ENCODE measurements at places on chromosomes 1 and 21.

DNA sequence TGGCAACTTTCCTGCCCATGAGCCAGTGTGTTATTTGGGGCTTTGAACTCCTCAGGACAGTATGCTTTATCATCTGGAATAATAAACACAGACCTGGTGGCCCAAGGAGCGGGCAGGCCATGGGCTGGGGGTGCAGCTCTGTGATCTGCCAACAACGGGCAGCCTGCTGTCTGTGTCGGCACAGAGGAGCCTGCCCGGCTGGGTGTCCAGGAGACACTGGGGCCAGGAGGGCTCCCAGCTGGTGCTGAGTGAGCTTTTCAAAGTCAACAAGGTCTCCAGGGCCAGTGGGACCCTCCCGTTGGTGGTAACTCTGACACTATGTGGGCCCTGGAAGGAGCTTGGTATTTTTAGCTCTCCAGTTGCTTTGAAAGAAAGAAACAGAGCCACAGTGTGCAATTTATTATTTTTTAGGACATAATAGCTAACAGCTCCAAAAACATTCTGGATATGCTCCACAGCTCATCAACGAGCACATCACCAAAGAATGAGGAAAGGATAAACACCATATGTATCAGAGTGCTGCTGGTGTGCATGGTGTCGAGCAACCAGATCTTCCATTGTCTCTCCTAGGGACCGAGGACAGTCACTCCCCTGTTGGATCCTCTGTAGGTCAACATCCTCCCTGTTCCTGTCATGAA is 488.7 kb upstream of the USP24 start:
- DNase-seq, result no peak

GRCh38 chr1:23021834-23022233 is 2.6 kb downstream of the KDM1A start:
- no peak for DNase-seq

GRCh38 chr1:150695561-150695960 is 1.4 kb downstream of the GOLPH3L start:
- no peak for DNase-seq

DNA sequence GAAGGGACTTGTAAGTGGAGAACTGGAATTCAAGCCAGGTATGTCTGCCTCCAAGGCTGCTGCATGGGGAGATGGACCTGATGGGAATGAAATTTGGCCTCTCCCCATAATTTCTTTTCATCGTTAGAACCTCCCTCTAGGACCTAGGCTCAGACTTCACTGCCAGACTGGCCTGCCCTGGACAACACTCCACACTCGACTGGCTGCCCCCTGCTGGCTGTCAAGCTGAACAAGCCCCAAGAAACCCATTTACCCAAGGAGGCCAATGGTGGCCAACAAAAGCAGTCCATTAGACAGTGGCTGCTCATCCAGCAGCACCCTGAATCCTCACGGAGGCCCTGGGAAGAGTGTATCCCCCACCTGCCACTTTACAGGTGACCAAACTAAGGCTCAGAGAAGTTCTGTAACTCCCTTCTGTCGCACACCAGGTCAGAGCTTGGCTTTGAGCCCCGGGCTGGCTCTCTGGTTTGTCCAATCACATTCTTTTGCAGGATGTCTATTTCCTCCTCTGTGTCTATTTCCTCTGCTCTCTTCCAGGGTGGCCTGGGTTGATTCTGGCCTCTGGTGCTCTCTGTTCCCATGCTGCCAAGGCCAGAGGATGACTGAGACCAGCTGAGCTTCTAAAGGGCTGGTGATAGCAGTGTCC is 3.8 kb downstream of the RNF186 start:
- peak; percentile 58 for DNase-seq

DNA sequence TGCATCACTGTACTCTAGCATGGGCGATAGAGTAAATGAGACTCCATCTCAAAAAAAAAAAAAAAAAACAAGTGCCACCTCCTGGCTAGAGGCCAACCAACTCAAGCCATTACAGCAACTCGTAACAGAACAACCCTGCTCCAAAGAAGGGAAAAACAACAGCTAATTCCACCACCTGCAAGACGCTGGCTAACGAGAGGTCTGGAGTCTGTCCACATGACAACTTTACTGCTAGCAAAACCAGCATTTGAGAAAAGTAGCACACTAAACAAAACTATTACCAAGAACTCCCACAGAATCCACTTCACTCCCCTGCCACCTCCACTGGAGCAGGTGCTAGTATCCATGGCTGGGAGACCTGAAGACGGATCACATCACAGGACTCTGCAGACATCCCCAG is 24.1 kb upstream of the EGLN1 start:
- no peak for DNase-seq

DNA sequence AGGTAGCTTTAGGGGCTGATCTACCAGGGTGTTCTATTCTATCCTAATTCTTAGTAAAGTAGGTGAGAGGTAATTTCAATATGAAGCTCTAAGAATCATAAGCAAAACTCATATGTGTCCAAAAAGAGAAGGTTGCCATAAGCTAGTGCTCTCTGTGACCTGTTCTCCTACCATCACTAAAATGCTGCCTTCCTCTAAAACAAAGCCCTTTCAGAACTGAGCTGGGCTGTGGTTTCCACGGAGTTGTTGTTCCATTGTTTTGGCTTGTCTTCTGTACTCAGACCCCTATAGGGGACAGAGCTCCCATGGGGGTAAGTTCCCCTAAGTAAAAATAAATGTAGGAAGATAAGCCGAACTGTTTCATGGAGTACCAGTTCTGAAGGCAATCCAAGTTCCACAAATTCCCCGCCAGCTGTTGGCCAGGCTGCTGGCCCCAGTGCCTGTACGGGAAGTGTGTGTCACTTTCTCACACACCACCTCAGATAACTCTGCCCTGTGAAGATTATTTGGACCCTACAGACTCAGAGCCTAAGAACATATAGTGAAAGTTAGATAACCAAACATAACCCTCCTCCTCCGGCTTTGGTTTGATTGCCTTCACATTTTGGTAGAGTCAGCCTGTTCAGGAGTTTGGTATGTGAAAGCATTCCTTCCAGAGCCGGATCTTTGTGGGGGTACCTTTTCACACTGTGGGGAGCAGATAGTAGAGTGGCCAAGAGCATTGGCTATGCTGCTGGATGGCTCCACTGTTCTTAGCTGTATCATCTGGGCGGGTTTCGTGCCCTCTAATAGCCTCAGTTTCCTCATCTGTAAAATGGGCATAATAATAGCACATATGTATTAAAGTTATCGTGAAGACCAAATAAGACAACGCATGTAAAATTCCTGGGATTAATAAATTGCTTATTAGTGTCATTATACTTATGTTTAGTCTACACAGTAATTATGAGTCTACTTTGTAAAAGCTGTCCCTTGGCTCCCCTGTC is 10.8 kb downstream of the DPT start:
- no peak for DNase-seq

- no peak for DNase-seq
Observed at GRCh38 chr1:228497817-228498216, 10.6 kb downstream of the RNF187 start.

DNA sequence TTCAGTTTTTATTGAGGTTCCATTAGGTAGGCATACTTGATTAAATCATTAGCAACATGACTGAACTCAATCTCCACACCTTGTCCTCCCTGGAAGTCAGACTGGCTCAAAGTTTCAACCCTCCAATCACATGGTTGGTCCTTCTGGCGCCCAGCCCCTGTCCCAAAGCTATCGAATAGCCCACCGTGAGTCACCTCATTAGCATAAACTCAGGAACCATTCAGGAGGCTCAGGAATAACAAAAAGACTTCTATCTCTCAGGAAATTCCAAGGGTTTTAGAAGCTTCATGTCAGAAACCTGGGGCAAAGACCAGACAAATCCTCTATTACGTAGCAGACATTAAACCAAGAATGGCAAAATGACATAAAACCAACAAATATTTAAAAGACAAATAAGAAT is 78.6 kb downstream of the RGS2 start:
- no peak for DNase-seq

GRCh38 chr1:54745274-54745673 is 19.0 kb downstream of the PARS2 start:
- DNase-seq, result no peak

DNA sequence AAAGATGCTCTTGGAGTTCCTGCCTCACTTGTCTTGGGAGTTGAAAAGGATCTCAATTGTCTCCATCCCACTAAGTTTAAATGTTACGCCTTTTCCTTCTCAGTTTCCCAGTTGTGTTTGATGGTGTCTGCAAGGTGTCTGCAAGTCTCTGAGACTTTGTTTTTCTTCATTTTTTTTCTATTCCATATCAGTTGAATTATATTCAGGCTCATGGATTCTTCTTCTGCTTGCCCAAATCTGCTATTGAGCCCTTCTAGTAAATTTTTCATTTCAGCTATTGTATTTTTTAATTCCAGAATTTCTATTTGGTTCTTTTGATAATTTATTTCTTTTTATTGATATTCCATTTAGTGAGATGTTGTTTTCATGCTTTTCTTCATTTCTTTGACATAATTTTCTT is 47.4 kb upstream of the TSHB start:
- DNase-seq, result no peak

DNA sequence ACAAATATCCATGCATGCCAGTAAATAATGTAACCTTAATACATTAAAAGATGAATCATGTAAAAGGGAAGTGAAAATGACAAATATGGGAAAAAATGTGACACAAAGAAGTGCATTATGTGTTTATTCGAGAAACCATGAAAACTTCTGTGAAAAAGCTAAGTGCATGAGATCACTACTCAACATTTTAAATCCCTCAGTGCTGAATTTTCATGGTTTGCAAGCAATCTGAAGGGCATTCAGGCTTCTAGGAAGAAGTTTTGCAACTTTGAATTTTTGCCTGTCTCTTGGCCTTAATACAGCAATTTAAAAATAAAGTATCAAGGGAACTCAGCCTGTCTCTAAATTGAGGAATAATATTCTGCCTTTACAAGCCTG is 78.2 kb downstream of the MAP3K7CL start:
- peak; percentile 95 for DNase-seq

DNA sequence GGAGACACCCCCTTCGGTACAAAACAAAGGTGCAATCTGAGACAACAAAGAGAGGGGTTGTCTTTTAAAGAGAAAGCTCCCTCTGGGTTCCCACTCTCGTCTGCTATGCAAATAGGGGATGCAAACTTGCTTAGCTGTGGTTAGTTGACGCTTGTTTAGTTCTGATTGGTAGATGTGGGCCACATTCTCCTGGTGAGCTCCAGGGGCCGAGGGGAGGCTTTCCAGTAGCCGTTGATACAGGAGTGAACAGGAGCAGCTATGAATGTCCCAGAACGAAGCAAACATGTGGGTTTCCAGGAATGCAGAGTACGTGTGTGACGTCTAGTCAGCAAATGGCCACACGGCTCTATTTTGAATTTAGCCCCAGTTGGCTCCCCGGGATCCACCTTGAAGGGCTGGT is 14.7 kb downstream of the TFF2 start:
- DNase-seq, result no peak

DNA sequence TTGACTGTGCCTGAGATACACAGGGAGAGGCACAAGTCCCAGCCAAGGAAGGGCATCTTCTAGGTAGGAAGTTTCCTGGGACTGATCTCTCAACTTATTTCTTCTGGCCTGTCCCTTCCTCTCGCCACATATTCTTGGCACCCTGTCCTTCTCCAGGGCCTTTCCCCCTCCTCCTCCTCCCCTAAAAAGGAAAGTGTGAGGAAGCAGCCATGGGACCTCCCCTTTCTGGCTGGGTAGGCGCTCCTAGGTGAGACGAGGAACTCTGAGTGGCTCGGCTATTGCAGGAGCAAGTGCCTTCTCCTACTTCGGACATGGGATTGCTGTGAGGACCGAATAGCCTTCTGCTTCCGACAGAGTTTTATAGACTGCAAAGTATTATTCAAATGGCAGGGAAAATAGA is 15.5 kb upstream of the MTARC2 start:
- no peak for DNase-seq

GRCh38 chr1:87197641-87198040 is 131.0 kb upstream of the LMO4 start:
- DNase-seq, result peak; percentile 58

DNA sequence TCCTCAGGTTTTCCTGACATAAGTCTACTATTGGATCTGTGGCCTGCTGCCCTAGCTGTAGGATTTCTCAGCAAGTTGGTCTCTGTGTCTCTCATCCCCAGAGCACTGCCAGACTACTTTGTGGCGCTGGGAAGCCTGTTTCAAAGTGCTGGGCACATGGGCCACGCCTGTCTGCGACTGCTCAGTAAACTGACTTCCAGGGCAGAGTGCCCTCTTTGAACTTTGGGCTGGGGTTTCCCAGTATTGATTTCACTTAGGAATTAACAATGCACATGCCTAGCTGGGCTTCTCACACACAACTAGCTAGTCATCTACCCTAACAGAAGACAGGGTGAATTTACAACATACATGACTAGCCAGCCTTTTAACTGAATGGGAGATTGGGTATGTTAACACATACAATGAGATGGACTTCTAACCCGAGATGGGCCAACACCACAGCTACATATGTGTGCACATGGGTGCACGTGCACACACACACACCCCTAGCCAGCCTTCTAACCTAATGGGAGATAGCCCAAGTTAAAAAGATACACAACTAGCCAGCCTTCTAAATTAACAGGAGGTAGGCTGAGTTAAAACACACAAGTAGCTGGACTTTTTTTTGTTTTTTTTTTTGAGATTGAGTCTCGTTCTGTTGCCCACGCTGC is 6.9 kb upstream of the TRIM17 start:
- DNase-seq, result no peak

DNA sequence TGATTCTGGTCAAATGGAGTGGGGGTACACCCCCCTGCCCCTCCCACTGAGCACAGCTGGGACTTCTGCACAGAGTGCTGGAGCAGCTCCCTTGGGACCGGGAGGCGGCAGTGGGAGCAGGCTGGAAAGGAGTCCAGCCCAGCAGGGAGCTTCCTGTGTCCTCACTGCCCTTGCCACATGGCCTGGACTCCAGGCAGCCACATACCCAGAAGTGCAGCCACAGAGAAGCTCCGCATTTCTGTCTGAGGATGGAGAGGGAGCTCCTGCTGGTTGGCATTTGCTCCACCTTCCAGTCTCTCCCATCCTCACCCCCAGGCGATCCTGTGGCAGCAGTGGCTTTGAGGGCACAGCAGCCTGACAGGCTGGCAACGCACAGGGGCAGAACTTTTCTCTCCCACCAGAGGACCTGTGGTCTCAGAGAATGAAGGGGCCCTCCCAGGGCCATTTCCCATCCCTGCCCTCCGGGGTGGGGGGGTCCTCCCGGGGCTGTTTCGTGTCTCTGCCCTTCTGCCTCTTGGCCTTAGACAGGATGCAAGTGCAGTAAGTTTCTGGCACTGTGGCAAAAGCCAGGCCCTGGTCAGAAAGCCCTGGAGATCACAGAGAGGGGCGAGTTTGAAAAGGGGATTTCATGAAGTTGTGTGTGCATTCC is 103.6 kb upstream of the COL6A1 start:
- no peak for DNase-seq

GRCh38 chr1:12618965-12619791 is 1.2 kb upstream of the DHRS3 start:
- DNase-seq, result peak; percentile 68

GRCh38 chr1:158035976-158036583 is 42.6 kb downstream of the KIRREL1 start:
- DNase-seq, result peak; percentile 60

DNA sequence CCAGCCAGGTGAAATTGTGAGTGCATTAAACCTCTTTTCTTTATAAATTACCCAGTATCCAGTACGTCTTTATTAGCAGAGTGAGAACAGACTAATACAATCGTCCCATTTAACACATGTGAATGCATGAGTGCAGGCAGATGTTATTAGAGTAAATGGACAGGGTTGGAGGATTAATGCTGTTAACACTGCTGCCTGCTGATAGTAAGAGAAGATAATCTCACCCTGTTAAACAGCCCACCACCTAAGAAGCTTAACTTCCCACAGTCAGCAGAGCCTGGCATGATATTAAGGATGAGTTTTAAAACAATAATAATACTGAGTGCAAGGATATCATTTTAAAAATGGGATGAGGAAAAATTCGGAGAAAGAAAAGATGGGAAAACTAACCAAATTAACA is 181.4 kb upstream of the LHX8 start:
- no peak for DNase-seq

- no peak for DNase-seq
Observed at GRCh38 chr1:202355944-202356553, 7.5 kb downstream of the PPP1R12B start.

All from suppressor macrophage treated with lipopolysaccharide for 4 hours (primary cell).